ENCODE measurements at places on chromosomes 11 and 22. TPM values are rescaled to one million over a fixed set of nuclear protein-coding genes. Genes with fewer than 3 reads are reported as not detected.

DNA sequence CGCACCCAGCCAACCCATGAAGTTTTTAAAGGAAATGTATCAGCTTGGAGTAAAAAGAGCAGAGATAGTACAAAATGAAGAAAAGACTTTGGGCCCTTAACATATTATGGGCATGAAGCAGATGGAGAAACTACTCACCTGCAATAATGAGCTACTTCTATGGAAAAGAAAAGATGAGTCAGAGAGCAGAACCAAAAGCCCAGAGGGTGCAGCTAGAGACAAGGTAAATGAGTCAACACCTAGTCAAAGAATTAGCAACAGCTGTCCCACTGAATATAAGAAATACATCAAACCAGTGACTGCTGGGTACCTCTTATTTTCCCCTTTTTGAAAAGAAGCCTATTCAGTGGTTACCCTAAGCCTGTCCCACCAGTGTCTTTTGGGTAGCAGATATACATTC is 61.8 kb downstream of the RPL27A start:
- no peak for DNase-seq

DNA sequence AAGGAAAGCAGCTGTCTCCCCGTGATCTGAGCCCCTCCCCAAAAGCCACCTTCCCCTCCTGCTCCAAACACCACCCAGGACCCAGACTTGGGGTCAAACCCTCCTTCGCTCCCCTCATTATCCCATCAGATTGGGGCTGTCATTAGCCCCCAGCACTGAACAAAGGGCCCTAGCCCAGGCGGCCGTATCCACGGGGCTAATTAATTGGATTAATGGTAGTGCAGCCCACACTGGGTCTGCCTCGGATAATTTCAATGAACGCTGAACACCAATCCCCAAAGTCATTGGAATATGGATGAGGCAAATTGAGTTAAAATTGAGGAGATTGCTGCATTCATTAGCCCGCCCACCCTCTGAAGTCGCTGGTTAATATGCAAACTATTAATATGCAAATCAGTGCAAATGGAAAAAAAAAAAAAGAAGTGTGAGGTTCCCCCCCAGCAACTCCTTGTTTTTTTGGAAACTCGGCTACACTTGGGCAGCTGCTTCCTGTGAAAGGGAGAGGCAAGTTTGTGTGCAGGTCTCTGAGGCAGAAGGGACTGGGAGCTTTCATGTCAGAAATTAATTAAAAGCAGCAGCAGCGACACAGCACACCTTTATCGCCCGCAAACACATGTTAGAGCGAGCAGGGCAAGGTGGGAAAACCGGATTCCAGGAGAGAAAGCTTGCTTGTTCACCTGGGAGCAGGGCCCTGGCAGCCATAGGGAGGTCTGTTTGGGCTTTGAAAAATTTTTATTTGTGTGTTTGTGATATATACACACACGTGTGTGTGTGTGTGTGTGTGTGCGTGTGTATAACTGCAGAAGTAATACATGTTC is 517.8 kb downstream of the MIAT start:
- DNase-seq, result peak; percentile 71

- DNase-seq, result no peak
Measured at GRCh38 chr22:49561976-49562375, 265.7 kb downstream of the BRD1 start.

DNA sequence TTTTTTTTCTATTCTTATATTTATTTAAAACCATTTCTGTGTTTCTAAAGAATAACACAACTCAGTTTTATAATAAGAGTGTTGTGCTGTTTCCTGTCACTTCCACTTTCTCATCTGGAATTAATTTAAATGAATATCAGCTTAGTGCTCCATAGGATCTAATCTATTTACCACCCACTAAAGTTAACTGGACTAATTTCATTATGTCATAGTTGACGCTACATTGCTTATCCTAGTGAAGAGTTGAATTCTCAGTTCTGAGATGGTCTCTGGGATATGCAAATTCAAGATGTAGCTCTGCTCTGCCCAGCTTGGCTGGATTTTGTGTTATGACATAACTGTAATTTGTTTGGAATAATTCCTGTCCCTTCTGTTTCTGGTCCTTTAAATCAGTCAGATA is 380.1 kb downstream of the METTL15 start:
- no peak for DNase-seq

GRCh38 chr11:111361874-111362273 is 17.2 kb downstream of the POU2AF1 start:
- DNase-seq, result no peak

The ZNF74 gene
- 19.4 TPM for total RNA-seq

DNA sequence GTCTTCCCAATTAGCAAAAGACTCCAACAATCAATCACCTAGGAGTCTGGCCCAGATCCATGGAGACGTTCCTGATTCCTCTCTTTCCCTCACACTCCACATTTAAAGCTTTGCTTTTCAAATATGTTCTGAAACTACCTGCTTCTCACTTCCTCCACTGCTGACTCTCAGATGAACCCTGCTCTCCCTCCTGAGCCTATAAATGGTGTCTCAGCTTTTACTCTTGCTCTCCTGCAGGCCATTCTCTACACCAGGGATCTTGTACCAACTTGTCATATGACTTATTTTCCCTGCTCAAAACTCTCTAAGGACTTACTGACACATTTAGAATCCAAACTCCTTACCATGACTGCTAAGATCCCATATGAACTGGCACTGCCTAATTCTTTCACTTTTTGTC is 138.4 kb upstream of the DDI1 start:
- no peak for DNase-seq

DNA sequence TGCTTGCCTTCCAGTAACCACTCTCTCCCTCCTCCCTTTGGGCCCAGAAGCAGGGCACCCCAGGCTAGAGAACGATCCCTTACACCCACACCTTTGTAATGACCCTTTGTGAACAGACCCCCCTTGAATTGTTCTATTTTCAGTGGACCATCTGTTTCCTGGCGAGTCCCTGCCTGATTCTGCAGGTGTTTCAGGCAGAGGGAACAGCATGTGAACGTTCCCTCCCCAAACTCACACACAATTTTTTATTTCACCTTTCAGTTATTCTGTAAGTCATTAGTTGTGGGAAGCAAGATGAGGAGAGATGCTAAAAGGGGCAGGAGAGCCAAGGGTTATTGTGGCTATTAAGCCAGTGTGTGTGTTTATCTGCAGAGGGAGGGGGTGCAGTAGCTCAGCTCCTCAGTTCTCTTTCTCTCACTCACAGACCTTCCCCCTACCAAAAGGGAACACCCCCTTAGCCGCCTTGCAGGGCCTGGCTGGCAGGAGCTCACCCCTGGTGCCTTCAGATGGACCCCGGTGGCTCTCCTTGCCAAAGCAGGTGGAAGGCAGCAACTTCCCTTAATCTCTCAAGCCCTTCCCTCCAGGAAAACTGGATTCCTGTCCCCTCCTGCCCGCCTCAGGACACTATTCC is 64.8 kb upstream of the SPON1 start:
- DNase-seq, result no peak

DNA sequence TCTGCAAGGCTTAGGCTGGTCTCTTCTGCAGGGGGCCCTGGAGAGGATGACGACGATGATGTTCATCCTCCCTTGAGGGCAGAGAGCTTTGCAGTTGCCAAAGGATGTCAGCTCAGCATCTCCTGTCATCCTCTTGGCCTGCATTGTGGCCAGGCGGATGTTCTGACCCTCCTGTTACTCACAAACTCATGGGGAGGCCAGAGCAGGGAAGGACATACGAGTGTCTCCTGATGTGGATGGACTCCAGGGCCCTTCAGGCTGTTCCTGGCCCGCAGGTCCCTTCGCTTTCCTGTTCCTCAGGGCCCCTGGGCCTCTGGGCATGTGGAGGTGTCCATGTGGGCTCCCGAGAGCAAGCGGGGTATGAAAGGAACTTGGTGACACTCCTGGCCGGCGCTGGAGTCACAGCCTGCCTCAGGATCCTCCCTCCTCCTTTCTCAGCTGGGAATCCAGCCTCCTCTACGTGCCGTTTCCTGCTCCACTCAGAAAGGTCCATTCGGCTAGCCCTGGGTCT is 8.5 kb downstream of the ADORA2A start:
- DNase-seq, result no peak

The RIMBP3B gene
- not detected for total RNA-seq

The PHLDA2 gene
- total RNA-seq, result not detected

GRCh38 chr11:81644239-81644840 is 1089.3 kb downstream of the FAM181B start:
- peak; percentile 83 for DNase-seq

GRCh38 chr11:92295175-92296137 is 70.8 kb downstream of the FAT3 start:
- no peak for DNase-seq

- DNase-seq, result no peak
Measured at GRCh38 chr22:40308999-40309573, 37.2 kb upstream of the ADSL start.

The TRAF6 gene
- total RNA-seq, result 11.5 TPM

- no peak for DNase-seq
Measured at GRCh38 chr22:44700456-44700855, 1.5 kb upstream of the PRR5 start.

The SLC5A4 gene
- total RNA-seq, result 0.06 TPM

- peak; percentile 82 for DNase-seq
Measured at GRCh38 chr11:126601550-126602215, 246.2 kb downstream of the ST3GAL4 start.

DNA sequence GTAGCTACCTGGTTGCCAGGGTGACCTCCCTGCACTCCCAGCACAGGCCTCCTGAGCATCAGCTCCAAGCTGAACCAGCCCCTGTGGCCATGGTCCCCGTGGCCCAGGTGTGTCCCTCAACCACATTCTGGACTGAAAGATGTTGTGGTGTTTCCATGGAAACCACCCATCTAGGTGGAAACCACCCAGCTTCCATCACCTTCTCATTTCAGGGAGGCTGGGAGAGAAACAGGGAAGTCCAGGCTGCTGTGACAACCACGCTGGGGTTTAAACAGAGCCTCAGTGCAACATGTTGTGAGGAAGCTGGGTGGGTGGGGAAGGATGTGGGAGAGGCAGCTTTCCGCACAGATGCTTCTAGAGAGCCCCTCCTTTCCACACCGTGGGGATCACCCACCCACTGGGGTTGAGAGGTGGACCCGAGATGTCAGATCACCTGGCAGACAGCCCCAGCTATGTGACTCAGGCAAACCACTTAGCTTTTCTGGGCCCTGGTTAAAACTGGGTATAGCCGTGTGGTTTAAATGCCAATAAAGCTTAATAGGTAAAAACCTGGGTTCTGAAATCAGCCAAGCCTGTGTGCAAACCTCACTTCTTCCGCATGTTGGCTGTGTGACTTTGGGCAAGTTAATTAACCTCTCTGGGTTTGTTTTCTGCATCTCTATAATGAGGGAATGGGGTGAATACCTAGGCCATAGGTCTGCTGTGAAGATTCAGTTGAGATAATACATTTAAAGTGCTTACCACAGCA is 46.4 kb downstream of the CD82 start:
- no peak for DNase-seq

DNA sequence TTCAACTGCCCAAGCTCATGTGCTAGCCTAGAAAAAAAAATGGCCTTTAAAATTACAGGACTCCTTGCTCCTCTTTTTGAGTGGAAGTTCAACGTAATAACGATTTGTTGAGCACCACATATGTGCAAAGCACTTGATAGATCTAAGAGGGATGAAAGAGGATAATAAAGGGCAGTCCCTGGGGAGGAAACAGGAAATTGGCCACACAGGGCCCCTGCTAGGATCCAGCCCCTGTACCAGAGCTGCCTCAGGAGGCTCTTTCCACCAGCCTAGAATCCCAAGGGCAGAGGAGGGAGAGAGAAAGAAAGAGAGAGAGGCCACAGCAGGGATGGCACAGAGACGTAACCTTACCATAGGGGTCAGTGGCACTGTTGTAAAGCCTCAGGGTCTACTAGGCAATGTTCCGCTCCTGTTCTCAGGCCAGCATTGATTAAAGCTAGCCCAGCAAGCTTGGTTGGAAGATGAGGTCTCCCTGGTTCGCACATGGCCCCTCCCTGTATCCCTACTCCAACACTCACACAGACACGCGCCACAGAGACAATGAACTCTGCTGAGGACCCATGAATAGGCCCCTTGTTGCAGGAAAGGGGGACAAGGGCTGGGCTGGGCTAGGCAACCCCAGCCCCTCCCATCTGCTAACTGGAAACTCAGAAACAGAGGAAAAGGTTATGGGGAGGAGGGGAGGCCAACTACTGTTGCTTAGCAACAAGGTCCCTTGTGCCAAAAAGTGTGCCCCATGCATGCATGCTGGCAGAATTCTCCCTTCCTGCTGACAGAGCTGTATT is at the start of gene TMPRSS5:
TSS of gene TMPRSS5 (minus strand) at position 438 of the 785 bp plus-strand sequence. CDS start at position 354, 84 bp downstream.
- DNase-seq, result peak; percentile 20

The GTSE1 gene
- 29.7 TPM for total RNA-seq

GRCh38 chr11:19493446-19494213 is 219.0 kb upstream of the NAV2 start:
- peak; percentile 15 for DNase-seq

The PLEKHA7 gene
- total RNA-seq, result 20.3 TPM

GRCh38 chr11:62888406-62888805 is 7.7 kb downstream of the SLC3A2 start:
- no peak for DNase-seq

DNA sequence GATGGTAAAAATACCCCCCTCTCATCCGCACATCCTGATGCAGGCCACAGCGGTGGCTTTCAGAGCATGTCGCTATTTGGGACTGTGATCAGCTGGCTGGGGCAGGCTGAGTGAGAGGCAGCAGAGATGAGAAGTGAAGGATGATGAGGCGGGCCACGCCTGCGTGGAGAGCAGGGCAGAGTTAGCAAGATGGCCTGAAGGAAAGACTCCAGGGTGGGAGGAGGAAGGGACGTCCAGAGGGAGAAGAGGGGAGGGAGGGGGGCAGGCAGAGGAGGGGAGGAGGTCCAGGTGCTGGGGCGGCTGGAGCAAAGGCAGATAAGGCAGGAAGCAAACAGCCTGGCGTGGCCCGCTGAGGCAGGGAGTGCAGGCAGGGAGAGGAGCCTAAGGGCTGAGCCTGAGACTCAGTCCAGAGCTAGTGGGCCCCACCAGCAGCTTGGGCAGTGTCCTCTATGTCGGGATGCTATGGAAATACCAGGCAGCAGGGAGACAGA is 29.1 kb downstream of the LRFN4 start:
- no peak for DNase-seq

The TRIM29 gene
- total RNA-seq, result 0.11 TPM

GRCh38 chr22:30873086-30873650 is 95.4 kb downstream of the MORC2 start:
- DNase-seq, result no peak

The INSC gene
- total RNA-seq, result 0.87 TPM

The H19 gene
- not detected for total RNA-seq

DNA sequence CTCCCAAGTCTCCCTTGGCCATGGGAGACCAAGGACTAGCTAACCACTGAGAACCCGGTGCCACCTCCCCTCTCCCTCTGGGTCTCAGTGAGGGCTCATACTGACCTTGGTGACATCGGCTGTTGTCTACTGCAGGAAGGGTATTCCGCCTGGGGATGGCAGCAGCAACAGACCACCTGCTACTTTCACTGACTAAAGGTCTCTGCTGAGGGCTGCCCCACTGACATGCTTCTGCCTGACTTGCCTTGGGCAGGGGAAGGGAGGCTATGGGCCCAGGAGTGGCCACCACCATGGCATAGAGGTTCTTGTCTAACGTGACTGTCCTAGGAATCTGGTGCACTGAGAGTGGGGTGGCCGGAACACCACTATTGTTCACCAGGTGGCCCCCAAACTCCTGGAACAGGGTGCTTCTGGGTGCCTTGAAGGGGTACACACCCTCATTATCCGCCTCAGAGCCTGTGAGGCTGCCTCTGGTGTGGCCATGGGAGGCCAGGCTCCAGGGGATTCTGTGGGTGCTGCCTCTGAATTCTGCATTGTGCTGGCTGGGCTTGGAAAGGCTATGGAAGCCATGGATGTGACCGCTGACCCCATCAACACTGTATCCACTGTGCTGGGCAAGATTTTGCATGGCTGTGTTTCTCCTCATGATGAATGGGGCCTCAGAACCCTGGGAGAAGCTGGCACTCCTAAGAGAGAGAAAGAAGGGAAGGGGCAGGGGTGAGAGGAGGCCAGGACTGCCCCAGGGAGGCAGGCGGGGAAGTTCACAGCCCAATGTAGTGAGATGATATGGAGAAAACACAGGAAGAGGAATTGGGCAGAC is 38.3 kb downstream of the GAB4 start:
- no peak for DNase-seq

The ARHGAP20 gene
- not detected for total RNA-seq
